Muscle of back (tissue), 13 donors: ENCODE measurements at places on chromosomes 2 and 18. TPM values are rescaled to one million over a fixed set of nuclear protein-coding genes. Genes with fewer than 3 reads are reported as not detected.

DNA sequence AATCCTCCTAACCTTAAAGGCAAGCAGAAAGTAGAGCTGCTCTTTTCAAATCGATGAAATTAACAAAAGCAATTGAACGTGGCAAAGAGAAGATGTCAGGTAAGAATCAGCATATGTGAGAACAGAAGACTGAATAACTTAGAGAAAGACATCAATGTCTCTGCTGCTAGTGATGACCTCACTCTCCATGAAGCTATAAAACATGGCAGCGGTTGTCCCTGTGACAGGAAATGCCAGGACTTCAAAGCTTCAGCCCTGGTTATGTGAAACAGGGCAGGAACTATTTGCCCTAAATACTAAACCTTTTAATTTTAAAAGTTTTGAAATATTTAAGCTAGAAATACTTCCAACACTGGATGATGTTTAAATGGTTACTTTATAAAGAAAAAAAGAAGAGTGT is 383.7 kb downstream of the XIRP2 start:
- DNase-seq, result no peak

COLEC11 gene
- polyA plus RNA-seq, result 0.34 TPM

- no peak for DNase-seq
Measured at GRCh38 chr2:43184339-43184895, 42.0 kb downstream of the ZFP36L2 start.

LAMA3 gene
- polyA plus RNA-seq, result 4.7 TPM

DNA sequence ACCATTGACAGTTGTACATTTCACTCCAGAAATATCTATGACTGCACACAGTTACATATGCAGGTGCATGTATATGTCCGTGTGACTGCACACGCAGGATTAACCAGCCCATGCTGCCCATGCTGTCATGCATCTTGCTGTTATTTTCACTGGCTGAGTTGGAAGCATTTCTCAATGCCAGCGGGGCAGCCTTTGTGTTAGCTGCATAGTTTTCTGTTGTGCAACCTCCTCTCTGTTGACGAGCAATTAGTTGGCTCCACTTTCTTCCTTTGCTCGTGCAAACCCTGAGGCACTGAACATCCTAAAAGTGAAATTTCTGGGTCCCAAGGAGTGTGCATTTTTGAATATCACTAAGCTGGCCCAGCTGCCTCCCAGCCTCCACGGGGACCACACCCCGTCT is 133.4 kb upstream of the GLI2 start:
- no peak for DNase-seq

GRCh38 chr2:43944915-43945314 is 50.9 kb downstream of the LRPPRC start:
- DNase-seq, result no peak

SULT1C2 gene
- polyA plus RNA-seq, result 0.12 TPM

DNA sequence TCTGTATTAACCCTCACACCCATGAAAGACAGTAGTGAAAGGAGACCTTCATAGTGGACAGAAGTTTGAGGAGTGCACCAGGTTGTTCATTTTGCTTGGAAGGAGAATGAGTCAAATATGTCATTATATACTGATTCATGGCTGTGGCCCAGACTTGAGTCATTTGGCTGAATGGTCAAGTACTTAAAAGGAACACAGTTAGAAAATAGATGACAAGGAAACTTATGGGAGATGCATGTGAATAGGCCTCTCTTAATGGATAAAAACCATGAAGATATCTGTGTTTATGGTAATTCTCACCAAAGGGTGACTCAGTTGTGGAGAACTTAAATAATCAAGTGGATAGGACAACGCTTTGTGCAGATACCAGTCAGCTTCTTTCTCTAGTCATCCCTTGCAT is 524.7 kb upstream of the CNTNAP5 start:
- no peak for DNase-seq

GRCh38 chr18:32742579-32742978 is 30.2 kb downstream of the KLHL14 start:
- no peak for DNase-seq

AQP12A gene
- polyA plus RNA-seq, result not detected

- DNase-seq, result no peak
Measured at GRCh38 chr2:147181351-147182029, 663.3 kb upstream of the ACVR2A start.

DNA sequence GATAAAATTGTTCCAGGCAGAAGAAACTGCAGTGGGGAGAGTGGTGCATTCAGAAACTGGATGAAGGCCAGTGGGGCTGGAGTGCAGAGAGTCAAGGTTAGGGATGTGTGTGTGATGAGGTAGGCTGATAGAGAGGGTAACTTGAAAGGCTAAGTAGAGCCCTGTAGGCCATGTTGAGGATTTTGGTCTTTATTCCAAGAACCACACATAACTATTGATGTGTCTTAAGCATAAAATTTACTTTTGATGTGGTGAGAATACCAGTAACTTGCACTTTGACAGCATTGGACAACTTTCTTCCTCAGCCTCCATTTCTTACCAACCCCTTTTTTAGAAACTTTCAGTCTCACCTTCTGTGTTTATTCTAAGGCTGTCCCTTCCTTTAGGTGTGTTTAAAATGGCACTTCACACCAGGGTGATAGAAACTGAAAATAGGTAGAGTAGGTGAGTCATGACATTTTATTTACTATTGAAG is 22.6 kb downstream of the MTX2 start:
- DNase-seq, result no peak

DNA sequence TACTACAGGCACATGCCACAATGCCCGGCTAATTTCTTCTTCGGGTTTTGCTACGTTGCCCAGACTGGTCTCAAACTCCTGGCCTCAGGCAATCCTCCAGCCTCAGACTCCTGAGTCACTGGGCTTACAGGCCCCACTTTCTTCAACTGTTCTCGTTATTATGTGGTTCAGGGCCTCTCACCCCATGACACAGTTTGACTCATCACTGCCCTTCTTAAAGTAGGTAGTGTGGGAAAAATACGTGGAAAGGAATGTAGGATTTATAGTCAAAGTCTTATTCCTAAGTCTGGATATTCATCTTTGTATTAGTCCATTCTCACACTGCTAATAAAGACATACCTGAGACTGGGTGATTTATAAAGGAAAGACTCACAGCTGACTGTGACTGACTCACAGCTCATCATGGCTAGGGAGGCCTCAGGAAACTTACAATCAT is 19.4 kb downstream of the CENPA start:
- no peak for DNase-seq

DNA sequence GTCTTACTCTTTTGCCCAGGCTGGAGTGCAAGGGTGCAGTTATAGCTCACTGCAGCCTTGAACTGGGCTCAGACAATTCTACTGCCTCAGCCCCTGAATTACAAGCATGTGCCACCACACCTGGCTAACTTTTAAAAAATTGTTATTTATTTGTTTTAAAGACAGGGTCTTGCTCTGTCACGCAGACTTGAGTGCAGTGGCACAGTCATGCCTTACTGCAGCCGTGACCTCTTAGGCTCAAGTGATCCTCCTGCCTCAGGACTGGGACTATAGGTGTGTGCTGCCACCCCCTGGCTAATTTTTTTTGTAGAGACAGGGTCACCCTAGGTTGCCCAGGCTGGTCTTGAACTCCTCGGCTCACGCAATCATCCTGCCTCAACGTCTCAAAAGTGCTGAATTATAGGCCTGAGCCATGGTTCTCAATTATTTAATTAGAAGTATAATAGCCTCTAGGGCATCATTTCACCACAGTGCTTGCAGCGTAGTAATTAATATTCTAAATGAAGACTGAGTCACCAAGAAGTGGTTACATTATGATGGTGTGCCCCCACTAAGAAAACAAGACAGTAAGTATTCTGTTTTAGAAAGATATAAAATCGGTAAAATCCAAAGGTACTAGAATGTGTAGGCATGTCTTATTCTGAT is 69.6 kb downstream of the EML4 start:
- peak; percentile 14 for DNase-seq

CNDP1 gene
- polyA plus RNA-seq, result 0.19 TPM

DNA sequence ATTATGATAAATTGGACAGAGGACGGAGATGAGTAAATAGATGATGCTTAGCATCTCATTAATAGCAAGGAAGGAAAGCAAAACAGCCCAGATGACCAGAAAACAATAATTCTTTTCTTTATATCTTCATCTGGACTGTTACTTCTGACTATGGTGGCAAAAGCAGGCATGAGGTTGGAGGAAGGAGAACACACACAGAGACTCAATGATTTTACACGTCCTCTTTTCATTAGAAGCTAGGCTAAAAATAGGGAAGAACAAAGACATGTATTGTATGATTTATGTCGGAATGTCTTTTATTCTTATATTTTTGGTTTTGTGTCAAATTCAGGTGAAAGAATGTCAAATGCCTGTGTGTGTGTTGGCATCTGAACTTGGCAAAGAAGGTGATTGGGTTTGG is 137.1 kb downstream of the MAP2 start:
- no peak for DNase-seq

POLR1B gene
- polyA plus RNA-seq, result 11.2 TPM

REG3A gene
- not detected for polyA plus RNA-seq

DNA sequence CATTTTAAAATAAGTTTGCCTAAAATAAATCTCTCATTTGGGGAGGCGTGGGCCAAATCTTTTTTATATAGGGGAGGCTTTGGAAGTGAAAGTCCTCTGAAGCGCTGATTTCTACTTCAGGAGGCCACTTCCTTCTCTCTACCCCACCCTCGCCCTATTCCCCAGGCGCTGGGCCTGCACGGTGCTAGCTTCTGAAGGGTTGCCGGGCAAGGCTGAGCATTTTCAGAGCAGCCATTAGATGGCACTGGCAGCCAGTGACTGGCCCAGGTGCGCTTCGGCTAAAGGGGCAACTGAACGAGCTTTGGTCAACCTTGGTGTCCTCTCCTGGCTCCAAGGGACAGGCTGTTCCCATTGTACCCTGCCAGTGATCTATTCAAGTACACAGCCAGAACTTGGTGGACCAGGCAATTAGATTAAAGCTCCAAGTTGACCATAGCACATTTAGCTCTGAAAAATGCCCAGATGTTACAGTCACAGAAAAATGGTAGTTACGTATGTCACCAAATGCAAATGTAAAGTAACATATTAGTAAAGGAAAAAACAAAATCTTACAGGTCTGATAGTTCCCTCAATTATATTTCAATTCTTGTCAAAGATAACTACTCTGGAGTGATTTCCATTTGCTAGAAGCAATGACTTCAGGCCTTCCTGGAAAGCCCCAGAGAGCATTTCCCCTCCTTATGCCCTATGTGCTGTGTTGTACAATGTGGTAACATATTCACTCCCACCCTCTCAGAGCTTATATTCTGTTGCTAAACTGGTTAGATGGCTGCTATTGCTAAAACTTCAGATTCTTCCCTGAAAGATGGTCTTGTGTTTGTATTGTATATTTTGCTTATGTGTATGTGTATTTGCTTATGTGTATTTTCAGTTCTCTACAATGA is 2.1 kb downstream of the POMC start:
- no peak for DNase-seq

- DNase-seq, result peak; percentile 37
Measured at GRCh38 chr2:95359031-95359430, 43.5 kb upstream of the FAHD2A start.

TOGARAM2 gene
- 2.2 TPM for polyA plus RNA-seq

ARHGAP28 gene
- 22.8 TPM for polyA plus RNA-seq

CPLX4 gene
- polyA plus RNA-seq, result not detected

DNA sequence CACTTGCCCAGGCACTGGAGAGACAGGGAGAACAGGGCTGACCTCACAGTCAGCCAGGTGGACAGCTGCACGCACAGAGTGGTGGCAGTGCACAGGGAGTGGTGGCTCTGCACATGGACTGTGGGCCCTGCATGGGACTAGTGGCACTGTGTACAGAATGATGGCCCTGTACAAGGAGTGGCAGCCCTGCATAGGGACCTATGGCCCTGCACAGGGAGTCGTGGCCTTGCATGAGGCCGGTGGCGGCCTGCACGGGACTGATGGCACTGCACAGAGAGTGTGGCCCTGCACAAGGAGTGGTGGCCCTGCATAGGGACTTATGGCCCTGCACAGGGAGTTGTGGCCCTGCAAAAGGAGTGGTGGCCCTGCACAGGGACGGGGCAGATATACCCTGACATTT is 19.1 kb upstream of the STEAP3 start:
- no peak for DNase-seq

GCKR gene
- not detected for polyA plus RNA-seq

VSNL1 gene
- 6.3 TPM for polyA plus RNA-seq

- DNase-seq, result peak; percentile 33
Measured at GRCh38 chr2:204681412-204681811, 136.1 kb downstream of the PARD3B start.

DNA sequence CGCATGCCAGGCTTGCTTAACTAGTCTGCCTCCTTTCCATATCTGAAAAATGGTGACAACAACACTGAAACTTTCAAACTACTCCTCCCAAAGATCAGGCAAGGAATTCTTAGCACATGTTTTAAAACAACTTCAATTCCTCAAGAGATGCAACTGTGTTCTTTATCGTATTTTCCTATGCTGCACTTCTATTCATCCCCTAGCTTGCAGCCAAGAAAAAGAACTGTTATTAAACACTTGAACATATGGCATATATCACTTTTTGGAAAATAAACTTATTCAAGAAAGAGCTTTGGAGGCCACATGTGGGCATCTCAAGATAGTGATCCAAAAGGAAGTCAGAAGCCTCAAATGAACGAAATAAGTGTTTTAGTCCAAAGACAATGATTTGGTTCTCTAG is 75.6 kb upstream of the STAM2 start:
- peak; percentile 10 for DNase-seq

- DNase-seq, result peak; percentile 34
Measured at GRCh38 chr2:51595836-51596235, 563.9 kb upstream of the NRXN1 start.

DNA sequence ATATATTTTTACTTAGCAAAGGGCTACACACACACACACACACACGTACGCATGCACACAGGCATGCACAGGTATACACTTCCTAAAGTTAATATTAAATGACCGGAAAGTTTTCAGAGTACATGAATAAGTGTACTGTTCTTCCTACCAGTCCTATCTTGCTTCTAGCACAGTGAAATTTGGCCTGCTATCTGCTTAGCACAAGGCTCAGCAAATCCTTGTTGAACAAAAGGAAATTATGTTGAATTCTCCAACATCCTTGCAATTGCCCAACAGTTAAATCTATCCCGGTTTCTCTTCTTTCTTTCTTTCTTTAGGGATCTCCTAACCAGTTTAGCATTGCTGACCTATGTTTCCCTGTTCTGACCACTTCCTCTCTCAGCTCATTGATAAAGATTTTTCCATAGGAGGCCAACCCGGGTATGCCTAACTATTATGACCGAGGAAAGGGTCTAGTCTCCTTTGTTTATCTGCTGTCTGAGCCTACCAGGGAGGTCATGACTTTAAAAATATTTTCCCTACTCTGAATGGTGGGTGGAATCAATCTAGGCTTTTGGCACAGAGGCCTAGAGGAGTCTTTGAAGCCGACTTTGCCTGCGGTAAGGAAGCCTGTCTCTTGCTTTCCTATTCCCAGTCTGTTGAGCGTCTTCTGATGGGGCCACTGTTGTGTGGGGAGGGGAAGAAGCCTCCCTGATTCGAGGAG is 400.7 kb downstream of the HRH4 start:
- DNase-seq, result no peak

SLC19A3 gene
- 0.40 TPM for polyA plus RNA-seq

GRCh38 chr2:6523476-6523875 is 342.2 kb downstream of the CMPK2 start:
- DNase-seq, result no peak
